ENCODE measurements at places on chromosomes 1 and 21. TPM values are rescaled to one million over a fixed set of nuclear protein-coding genes. Genes with fewer than 3 reads are reported as not detected.

DNA sequence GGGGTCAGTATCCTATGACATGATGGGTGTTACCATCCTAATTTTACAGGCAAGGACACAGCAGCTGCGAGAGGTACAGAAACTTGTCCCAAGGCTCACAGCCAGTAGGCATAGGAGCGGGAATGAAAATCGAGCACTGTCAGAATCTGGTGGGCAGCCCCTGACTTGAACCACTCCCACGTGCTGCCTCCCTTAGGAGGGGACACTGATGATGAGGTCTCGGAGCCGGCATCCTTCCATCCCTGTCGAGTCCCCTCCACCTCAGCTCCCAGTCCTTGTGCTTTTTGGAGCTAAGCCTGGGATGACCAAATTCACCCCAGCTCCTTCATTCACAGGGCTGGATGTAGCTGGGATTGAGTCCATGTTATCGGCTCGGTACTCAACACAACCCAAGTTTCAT lies 49.0 kb downstream of the B3GALT5 start:
- DNase-seq, result no peak

GRCh38 chr1:68378296-68379084 lies 71.3 kb downstream of the RPE65 start:
- no peak for DNase-seq

GRCh38 chr1:6930732-6931300 lies 145.6 kb downstream of the CAMTA1 start:
- no peak for DNase-seq

DNA sequence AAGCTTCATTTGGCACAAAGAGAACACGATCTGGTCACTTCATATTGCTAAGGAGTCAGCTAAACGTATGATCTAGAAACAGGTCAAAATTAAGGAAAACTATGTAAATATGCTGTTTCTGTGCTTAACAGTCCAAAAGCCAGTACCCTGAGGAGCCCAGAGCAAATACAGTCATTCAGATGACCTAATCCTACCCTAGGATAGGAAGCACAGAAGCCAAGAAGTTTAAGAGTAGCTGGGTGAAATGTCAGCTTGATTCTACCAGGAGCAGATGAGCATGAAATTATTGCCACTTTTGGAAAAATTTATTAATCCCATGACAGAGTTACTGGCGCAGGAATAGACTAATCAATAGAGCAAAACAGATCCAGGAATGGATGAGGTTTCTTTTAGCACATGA lies 18.3 kb downstream of the SORT1 start:
- DNase-seq, result no peak

GRCh38 chr1:53606197-53606596 lies 132.8 kb downstream of the GLIS1 start:
- DNase-seq, result no peak

Gene GIPC2
- 39.7 TPM for total RNA-seq

Gene SERPINC1
- 205 TPM for total RNA-seq

Gene PDIK1L
- 4.6 TPM for total RNA-seq

Gene SPRR2A
- not detected for total RNA-seq

All from HepG2 (cell line).